NCI-H82 (cell line): ENCODE measurements at places on chromosomes 13 and 19.
A peak's percentile ranks its signal among the peaks of the same experiment; 100 is the strongest.

GRCh38 chr13:94419925-94420305 is 59.6 kb downstream of the DCT start:
- DNase-seq, result no peak

- DNase-seq, result no peak
Measured at GRCh38 chr13:111390522-111391270, 70.3 kb downstream of the TEX29 start.

DNA sequence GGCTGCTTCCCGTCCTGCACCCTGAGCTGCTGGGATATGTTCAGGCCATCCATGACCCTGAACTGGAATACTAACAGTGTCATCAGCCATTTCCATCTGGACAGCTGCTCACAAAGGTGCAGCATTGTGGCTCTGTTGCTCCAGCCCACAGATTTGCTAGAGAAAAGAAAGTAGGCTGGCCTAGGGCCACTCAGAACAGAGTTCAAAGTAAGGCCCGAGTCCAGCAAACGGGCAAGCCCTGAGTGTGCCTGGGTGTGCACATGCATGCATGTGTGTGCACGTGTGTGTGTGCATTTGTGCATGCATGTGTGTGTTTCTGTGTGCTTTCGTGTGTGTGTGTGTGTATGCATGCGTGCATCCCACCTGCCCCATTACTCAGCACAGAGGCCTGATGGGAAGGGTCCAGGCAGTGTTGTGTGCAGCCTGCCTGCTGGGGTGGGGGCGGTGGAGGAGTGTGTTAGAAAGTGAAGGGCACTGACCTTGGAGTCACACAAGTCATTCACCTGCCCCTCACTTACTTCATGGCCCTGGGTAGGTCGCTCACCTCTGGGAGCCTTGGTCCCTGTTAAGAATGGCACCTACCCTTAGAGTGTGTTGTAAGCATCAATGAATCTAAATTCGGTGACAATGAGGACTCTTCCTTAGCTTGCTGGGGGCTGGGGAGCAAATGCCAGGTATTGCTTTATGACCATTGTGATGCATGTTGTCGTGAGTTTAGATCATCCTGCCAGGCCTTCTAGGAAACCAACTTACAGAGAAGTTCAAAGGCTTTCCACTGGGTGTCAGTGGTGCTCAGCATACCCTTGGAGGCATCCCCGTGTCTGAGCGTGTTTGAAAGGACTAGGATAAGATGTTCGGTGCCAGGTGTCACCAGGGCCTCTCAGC is 53.2 kb downstream of the GPR12 start:
- peak; percentile 86 for DNase-seq

DNA sequence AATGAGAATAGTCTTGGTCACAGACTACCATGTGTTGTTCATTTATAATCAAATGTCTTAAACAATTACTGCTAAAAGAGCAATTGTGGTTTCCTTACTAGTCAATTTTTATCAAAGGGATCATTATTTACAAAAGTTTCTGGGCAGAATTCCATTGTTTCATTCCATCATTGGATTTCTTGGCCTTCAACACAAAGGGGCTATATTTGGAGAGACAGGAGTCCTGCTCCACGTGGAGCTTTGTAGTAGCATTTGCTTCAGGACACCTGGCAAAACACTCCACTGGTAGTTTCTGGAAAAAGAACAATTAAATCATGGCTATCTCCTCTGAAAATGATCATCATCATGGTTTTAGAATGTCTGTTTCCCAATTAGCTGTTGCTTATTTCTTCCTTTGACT is 22.3 kb upstream of the STARD13 start:
- DNase-seq, result no peak

- no peak for DNase-seq
Measured at GRCh38 chr13:38767506-38768265, 80.8 kb downstream of the FREM2 start.

DNA sequence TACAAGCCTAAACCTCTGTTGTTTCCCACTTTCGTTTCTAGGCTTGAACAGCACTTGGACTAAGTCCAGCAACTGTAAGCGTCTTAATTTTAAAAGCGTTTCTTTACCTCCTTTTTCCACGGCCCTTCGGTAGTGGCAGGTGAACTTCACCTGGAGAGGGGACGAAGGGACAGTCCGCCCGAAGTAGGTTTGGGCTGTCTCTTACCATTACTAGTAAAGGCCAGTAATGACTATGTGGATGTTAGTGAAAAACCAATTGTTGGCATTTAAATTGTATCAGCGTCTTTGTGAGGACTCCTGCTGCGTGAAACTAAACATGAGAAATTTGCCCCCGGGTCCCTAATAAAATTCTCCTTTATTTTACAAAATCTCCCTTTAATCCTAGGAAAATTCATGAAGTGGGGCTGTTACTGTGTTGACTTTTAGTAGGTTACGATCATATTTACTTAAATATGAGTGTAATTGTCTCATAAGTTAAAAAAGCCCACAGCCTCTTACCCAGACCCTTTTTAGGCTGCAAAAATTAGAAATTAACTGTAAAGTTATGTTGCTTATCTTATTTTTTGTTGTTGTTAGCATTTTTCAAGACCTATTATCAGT is 983 bp downstream of the ITM2B start:
- DNase-seq, result no peak

DNA sequence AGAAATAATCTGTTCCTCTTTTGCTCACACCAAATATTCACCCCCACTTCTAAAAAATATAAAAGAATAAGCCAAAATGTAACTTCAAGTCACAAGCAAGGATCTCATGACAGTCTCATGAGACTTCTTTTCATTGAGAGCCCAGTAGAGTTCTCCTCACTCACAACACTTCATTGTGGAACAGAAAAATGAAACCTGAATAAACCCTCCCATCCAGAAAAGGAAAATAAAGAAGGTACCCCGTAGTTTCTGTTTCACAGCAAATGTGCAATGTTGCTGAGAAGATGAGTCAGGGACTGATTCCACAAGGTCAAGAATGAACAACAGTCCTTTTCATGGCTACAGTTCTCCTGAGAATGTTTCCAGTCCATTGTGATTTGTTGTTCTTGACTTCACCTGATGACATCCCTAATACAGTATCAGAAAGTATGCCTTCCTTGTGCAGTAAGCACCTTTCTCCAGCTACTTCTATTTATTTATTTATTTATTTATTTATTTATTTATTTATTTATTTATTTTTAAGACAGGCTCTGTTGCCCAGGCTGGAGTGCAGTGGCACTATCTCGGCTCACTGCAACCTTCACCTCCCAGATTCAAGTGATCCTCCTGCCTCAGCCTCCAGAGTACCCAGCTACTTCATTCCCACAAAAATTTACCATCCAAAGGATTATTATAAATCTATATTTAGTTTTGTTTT is 6.4 kb upstream of the ZNF841 start:
- DNase-seq, result no peak

GRCh38 chr13:21777813-21778212 is 106.9 kb downstream of the FGF9 start:
- no peak for DNase-seq

GRCh38 chr19:44905437-44906160 is at the start of gene APOE:
Gene APOE (plus strand): TSS chr19:44905796. CDS start chr19:44906625, 829 bp downstream.
- DNase-seq, result peak; percentile 69

DNA sequence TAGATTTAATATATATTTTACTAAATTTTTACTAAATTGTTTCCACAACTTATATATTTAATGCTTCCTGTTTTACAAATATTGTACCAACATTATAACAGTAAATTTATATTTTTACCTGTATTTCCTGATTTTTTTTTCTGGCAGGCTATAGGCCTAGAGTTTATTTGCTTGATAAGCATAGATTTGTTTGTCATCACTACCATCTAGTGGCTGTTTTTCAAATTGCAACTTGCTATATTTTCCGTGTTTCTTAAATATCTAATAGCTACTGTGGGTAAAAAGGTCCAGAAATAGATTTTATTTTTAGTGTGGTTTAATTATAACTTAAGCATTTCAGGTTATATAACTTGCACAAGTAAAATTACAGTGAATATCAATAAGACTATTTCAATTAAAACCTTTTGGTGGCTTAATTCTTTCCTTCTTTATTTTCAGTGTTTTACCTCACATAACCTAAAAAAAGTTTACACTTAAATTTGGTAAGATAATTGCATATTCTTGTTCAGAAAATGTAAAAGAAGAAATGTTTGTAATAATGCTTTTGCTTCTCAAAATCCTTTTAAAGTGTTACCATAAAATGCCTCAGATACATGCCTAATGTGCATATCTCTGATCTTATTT is 60.6 kb downstream of the NDFIP2 start:
- DNase-seq, result peak; percentile 78

DNA sequence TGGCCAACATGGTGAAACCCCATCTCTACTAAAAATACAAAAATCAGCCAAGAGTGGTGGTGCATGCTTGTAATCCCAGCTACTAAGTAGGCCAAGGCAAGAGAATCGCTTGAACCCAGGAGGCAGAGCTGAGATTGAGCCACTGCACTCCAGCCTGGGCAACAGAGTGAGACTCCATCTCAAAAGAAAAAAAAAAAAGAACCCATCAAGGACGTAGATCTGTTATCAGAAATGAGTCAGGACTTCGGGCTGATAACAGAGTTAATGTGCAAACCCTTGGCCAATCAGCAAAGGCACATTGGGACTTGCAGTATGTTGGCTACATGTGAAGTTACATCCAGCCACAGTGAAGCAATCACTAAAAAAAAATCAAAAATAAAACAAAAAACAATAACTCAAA is 4.8 kb upstream of the LGALS7B start:
- no peak for DNase-seq

DNA sequence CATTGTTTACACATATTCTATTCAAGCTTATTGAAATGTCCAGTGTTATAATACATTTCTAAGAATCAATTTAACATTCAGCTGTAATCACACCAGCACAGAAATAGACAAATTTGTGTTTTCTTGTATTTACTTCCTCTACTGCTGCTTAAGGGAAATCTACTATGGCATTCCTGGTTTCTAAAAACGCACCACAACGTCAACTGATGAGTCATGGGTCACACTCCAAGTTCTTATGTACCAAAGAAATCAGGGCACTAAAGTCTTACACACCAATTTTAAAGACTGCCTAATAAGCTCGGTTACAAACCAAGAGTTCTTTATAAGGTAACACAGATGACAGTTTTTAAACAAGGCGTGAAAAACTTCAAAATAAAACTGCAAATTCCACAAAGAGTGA is 13.2 kb downstream of the LNX2 start:
- no peak for DNase-seq

GRCh38 chr13:77544355-77544754 is 8.8 kb downstream of the SCEL start:
- no peak for DNase-seq

DNA sequence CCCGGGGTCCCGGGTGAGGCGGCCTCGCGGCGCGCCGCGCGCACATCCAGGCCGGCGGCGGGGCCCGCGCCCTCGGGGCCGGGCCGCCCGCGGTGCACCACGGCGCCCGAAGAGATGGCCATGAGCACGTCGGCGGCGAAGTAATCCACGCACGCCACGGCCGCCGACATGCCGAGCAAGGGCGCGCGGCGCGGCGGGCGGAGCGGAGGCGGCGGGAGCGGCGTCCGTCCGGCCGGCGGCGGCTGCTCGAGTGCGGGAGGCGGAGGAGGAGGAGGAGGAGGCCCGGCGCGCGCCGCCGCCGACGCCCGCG is at the start of gene KLF16:
TSS of gene KLF16 (minus strand) at position 252 of the 310 bp plus-strand sequence. CDS start at position 170, 82 bp downstream.
- no peak for DNase-seq

- DNase-seq, result no peak
Measured at GRCh38 chr13:30968846-30969245, 36.4 kb downstream of the TEX26 start.

- no peak for DNase-seq
Measured at GRCh38 chr19:13869281-13869680, 7.7 kb upstream of the NANOS3 start.

GRCh38 chr13:67008075-67008668 is 222.0 kb downstream of the PCDH9 start:
- DNase-seq, result no peak

DNA sequence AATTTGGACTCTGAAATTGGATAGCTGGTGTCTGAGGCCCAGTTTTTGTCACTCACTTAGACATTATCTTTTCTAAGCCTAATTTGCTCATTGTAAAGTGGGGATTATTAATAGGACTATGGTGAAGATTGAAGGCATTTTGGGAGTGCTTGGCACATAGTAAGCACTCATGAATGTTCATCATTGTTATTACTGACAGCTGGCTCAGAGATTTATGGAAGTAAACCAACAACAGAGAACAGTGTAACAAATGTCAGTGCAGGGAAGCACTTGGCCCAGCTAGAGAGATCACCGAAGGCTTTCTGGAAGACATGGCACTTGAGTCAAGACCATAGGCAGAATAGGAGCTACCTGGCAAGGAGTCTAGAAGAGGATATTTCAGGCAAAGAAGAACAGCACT is 92.3 kb downstream of the RFC3 start:
- DNase-seq, result peak; percentile 17

DNA sequence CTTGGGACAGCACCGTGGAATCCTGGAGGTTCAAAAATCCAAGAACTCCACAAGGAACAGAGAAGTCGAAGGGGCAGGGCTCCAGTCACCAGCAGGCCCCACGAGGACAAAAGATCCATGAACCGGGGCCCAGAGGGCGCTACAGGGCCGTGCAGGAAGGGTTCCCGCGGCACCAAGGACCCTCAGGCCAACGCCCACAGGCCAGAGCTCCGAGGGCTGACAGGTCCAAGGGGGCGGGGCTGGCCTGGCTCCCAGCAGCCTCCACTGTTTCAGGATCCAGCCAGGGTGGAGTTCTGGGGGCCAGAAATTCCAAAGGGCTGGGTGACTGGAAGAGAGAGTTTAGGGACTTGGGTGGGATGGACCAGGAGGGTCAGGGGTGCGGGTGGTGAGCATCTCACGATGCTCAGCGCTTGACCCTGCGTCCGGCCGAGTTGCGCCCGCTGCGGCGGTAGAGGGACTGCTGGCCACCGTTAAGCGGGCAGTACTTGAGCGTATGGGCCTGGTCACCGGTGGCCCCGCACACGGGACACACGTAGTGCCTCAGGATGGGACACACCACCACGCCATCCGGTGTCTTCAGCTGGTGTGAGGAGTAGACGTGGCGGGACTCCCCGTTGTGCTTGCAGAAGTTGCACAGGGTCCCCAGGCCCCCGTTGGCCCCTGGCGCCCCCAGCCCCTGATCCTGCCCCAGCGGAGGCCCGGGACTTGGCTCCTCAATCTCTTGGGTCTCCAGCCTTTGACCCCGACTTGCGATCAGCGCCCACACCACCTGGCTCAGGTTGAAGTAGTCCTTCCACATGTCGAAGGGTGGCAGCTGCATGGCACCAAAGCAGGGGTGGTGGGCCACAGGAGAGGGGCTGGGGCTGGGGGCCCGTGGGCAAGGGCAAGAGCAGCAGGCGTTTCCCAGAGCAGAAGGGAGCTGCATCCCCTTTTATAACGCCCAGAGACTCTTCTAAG is at the start of gene NANOS2:
TSS of gene NANOS2 (minus strand) at position 905 of the 957 bp plus-strand sequence. CDS start at position 820, 85 bp downstream.
- peak; percentile 79 for DNase-seq

DNA sequence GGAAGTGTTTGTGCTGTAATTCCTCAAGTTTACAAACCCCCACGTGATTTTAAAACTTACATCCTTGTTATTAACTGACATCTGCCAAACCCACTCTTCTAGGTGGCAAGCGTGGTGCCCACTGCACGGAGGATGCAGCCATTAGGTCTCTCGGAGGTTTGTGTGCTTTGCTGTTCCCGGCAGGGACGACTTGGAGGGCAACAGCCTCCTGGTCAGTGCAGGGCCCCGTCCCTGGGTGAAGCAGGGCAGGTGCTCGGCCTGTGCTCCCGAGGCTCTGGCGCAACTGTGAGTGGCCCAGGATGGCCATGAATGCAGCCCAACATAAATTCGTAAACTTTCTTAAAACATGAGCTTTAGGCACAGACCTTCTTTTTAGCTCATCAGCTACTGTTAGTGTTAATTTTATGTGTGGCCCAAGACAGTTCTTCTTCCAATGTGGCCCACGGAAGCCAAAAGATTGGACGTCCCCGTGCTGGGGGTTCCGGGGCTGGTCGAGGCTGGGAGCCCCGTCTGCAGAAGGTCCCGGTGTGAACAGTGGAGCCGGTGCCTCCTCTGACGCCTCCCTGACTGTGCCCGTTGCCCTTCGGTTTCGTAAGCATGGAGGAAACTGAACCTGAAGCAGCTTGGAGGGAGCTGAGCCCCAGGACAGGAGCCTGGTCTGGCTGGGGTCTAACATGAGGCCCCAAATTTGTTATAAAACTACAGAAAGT is 11.9 kb downstream of the GAS6 start:
- no peak for DNase-seq
